Stimulated activated CD4-positive, alpha-beta T cell treated with anti-CD3 and anti-CD28 coated beads, TNF-alpha, amount 100 ng/mL, for 1 hour (primary cell): ENCODE measurements at places on chromosomes 2 and 18.

GRCh38 chr18:56715121-56715520 lies 64.0 kb downstream of the WDR7 start:
- DNase-seq, result no peak

DNA sequence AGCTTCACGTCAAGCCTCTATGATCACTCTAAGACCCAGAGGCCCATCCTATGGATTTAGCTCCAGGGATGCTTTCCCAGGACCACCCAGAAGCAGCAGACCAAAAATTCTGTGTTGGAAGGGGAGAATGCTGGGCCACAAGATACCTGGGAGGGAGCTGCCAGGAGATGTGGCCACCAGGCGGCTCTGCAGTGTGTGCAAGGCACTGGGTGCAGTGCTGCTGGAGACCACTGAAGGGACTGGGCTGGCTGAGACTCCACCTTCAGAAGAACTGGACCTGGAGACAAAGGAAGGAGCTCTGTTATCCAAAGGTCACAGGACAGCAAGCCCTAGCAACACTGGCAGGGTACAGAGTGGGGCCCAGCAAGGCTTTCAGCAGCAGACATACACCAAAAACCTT lies 34.0 kb downstream of the KANSL3 start:
- DNase-seq, result no peak

DNA sequence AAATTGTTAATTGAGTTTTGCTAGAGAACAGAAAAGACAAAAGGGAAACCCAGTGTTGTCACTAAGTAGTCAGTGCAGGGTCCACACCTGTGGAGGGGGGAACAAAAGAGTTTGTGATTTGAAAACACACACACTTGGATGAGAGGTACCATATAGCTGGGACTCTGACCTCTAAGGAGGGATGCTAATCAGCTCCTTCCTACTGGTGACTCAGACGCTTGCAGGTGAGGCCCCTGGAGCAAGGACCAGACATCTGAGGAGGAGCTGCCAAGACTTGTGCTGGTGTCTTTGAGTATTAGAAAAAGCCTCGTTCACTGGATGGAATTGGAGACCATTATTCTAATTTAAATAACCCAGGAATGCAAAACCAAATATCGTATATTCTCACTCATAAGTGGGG lies 146.4 kb upstream of the MAP2 start:
- no peak for DNase-seq

DNA sequence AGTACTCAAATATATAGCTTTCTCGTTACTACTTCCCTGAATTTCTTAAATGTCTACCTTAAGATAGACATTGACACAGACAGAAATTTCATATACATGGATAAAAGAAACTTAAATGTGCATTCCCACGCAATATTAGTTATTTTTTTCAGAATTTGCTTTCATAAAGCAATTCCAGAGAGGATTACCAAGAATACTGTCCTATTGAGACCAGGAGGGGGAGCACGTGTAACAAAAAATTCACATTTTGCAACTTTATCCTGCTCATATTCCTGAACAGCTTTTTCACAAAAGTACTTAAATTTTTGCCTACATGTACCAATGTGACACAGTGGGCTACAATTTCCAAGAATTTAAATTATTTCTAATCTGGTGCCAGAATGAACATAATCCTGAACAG lies 30.7 kb upstream of the ERCC3 start:
- no peak for DNase-seq

- DNase-seq, result no peak
These were observed 577.4 kb downstream of the ZEB2 start for GRCh38 chr2:143942486-143942885.

GRCh38 chr2:112916625-112917247 lies 5.8 kb downstream of the IL37 start:
- no peak for DNase-seq

- DNase-seq, result no peak
These were observed 125.9 kb downstream of the MSH2 start for GRCh38 chr2:47528874-47529273.

GRCh38 chr18:79989195-79989497 lies 783 bp upstream of the TXNL4A start:
- DNase-seq, result no peak

DNA sequence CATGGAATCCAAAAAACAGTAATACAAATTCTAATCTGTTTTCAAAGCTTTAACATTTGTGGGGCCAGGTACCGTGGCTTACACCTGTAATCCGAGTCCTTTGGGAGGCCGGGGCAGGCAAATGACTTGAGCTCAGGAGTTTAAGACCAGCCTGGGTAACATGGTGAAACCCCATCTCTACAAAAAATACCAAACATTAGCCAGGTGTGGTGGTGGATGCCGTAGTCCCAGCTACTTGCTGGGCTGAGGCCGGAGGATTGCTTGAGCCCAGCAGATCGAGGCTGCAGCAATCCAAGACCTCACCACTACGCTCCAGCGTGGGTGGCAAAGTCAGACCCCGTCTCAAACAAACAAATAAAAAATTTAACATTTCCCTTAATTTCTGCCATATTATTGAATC lies 74.3 kb upstream of the SALL3 start:
- no peak for DNase-seq
